ENCODE measurements at places on chromosomes 2 and 18.

DNA sequence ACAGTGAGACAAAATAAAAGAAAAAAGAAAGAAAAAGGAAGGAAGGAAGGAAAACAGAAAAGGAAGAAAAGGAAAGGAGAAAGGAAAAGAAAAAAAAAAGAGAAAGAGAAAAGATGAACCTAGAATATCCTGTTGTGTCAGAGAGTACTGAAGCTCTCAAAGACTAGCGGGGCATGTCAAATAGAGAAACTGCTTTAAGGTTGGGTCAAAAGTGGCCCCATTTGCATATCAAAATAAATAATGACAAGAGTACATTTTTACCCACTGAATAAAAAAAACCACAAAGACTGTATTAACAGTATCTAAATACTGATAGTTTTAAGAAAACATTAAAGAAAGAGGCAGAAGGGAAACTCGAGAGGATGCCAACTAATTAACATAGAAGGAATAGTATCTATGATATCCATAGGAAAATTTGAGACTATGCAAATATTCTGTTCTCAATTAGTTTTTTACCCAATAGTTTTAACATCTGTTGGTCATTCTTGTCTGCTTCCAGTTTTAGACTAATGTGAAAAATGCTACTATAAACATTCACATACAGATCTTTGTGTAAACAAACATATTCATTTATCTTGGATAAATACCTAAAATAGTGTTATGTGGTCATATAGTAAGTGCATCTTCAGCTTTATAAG lies 53.2 kb downstream of the SFXN5 start:
- DNase-seq: no peak

- no peak for DNase-seq
Observed at GRCh38 chr2:201157694-201158093, 25.2 kb upstream of the CASP10 start.

- no peak for DNase-seq
Observed at GRCh38 chr2:37720533-37721200, 49.2 kb upstream of the CDC42EP3 start.

GRCh38 chr18:34528177-34528576 lies 181.9 kb upstream of the DTNA start:
- DNase-seq: no peak

DNA sequence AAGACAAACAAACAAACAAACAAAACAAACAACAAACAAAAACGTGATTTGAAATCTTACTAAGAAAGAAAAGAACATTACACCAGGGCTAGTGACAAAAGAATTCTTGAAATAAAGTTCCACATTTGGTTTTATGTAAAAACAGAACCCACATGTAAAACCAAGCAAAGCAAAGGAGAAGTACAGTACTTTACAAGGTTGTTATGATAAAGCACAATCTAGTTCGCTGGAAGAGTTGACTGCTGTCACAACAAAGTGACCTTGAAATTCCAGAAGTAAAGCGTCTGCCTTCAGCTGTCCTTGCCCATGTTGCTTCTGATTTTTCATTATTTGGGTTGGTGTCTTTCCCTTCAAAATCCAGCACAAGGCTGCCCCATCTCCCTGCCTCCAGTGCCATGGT lies 94.8 kb upstream of the CYRIA start:
- DNase-seq: no peak

GRCh38 chr2:26555246-26556133 lies 77.6 kb upstream of the OTOF start:
- no peak for DNase-seq

- DNase-seq: no peak
Observed at GRCh38 chr2:128543646-128544045, 225.0 kb upstream of the HS6ST1 start.

DNA sequence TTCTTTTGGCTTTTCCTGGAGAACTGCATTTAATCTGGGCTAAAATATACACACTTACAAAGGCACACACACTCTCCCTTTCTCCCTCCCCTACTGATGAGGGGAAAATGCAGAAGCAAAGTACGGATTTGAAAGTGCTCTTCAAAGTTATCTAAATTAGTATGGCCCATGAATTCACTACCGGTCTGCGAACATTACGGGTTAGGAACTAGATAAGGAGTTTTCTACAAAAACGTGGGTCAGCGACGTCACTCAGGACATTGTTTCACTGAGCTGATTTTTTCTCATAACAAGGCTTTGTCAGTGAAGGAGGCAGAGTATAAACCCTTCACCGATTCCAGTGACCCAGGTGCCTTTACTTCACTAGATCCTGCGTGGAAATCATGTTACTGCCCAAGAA lies 47.3 kb downstream of the COA5 start:
- DNase-seq: no peak

Measured in amygdala (tissue), 56 donors.